Pancreas (tissue), 10 donors: ENCODE measurements at places on chromosomes 2 and 18. TPM values are rescaled to one million over a fixed set of nuclear protein-coding genes. Genes with fewer than 3 reads are reported as not detected.

GRCh38 chr2:25044011-25044410 is 2.1 kb downstream of the EFR3B start:
- H3K36me3 ChIP-seq: no peaks in the 10 kb centered on the region
- no peak overlapping the region for H3K4me3 ChIP-seq

- no peak for DNase-seq
- H3K4me3 ChIP-seq: no peak overlapping the region
- no peak overlapping the region for H3K27ac ChIP-seq
- no peaks in the 10 kb centered on the region for H3K27me3 ChIP-seq
- no peaks in the 10 kb centered on the region for H3K36me3 ChIP-seq
Observed at GRCh38 chr2:29599946-29600345, 321.4 kb downstream of the ALK start.

GRCh38 chr18:79070486-79070885 is 1.3 kb downstream of the ATP9B start:
- peak overlapping the region; percentile 100 for H3K4me3 ChIP-seq
- H3K27me3 ChIP-seq: no peaks in the 10 kb centered on the region
- no peaks in the 10 kb centered on the region for H3K4me1 ChIP-seq
- no peak overlapping the region for H3K27ac ChIP-seq
- no peak for DNase-seq

SPAST gene
- 2.5 TPM for polyA plus RNA-seq

ARMC9 gene
- polyA plus RNA-seq: 3.7 TPM
